Left lung (tissue), 14 donors: ENCODE measurements at places on chromosomes 2 and 18. TPM values are rescaled to one million over a fixed set of nuclear protein-coding genes. Genes with fewer than 3 reads are reported as not detected.

DNA sequence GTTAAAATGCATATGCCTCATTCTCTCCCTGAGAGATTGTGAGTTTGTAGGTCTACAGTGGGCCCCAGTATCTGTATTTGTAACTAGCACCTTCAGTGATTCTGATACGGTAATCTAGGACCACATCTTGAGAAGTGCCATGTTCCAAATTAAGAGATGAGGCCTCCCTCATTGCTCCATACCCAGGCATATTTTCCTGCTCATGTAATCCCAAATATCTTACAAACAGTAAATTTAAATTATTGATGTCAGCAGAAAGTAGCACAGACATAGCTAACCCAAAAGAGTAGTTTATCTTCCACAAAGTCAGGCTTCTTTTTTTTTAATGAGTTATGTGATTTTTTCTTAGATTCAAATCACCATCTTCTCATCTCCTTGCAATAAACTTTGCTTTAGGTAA lies 263.8 kb downstream of the SETBP1 start:
- DNase-seq: no peak

DNA sequence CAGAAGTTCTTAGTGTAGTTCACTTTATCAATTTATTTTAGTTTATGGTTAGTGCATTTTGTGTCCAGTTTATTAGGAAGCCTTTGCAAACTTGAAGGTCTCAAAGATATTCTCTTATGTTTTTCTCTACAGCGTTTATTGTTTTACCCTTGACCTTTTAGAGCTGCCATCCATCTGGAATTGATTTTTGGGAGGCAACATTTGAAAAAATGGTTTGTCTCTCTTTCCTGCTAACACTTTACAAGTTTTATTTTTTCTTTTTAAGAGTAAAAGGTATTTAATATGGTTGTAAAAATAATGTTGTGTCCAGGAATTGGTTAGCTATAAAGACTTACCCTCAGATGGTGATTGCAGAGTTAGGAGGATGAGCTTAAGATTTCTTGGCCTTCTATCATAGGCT lies 14.0 kb downstream of the GORASP2 start:
- DNase-seq: no peak

SNTG2 gene
- 0.79 TPM for polyA plus RNA-seq

GRCh38 chr2:67322353-67323001 lies 74.7 kb upstream of the ETAA1 start:
- DNase-seq: no peak

DNA sequence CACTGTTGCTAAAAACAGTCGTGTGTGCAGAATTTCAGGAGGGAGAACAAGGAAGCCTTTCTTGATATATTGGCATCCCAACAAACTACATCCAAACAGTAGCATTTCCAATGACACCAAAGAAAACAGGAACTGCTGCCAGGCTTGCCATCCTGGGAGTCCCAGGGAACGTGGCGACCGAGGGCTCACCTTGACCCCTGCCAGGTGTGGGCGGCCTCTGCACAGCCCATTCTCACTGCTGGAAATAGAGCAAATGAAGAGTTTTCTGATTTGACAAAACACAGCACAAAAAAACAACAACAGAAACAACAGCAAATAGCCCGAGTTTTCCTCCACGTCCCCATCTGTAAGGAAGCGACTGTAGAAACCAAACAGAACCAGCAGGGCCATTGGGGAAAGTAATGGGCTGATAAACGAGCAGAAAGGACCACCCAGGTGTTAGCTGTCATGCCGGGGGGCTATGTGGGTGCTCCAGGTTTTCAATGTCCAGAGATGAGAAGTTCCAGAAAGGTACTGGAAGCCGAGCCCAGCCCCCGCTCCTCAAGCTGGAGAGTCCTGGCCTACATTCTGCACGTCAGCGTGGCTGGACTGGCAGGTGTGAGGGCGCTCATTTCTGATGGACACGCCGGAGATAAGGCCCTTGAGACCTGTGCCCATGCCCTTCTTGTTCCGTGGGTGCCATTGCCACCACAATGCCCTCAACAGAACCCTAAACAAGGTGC lies 80.8 kb downstream of the TWIST2 start:
- peak; percentile 29 for DNase-seq

ZBTB7C gene
- polyA plus RNA-seq: 2.7 TPM
